ENCODE measurements at places on chromosomes 7 and 10.

- DNase-seq: no peak
Observed at GRCh38 chr10:22833781-22834180, 94.1 kb upstream of the ARMC3 start.

DNA sequence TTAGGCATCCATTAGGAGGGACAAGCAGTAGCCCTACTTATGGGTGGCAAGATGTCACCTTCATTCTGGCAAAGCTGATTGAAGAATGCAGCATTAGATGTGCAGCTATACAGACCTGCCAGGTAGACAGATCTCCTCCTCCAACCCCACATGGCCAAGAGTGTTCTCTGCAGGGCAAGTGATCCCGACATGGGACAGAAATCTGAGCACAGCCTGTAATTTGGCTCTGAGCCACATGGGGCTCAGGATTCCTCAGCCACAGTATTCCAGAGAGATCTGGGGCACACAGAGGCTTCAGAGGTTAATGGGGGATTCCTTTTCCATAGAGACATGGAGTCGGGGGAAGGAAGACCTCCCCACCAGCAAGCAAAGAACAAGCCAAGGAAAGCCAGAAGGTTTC lies 58.7 kb upstream of the GDF10 start:
- DNase-seq: no peak

- DNase-seq: no peak
Observed at GRCh38 chr10:86962136-86962980, 4.0 kb downstream of the SNCG start.

GRCh38 chr7:84144935-84145334 lies 49.7 kb downstream of the SEMA3A start:
- DNase-seq: no peak

DNA sequence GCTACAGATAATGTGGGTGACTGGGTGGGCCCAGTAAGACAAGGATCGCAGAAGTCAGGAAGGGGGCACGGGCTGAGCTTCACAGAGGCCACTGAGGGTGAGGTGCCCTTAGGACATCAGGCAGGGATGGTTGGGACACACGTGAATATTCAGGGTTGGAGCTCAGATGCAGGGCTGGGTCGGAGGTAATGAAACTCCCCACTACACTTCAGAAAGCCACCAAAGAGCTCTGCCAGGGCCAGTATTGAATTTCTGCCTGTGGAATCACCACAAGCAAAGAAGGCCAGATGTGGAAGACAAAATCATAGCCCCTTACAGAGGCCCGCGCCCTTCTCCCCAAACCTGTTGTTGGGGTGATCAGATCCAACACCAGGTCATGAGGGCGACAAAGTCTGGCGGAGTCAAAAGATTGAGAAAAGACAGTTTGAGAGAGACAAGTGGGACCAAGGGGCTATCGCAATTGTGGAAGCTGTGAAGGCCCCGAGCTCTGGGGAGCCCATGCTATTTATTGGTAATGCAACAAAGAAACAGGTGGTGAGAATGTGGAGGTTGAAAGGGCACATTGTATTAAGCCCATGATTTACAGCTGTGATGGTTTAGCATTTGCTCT lies 42.4 kb downstream of the STRA8 start:
- no peak for DNase-seq

GRCh38 chr10:35711615-35712411 lies 69.7 kb upstream of the FZD8 start:
- no peak for DNase-seq

GRCh38 chr7:95628831-95629439 lies 32.6 kb upstream of the PDK4 start:
- no peak for DNase-seq

- no peak for DNase-seq
Observed at GRCh38 chr10:131725581-131726069, 175.2 kb upstream of the PPP2R2D start.

DNA sequence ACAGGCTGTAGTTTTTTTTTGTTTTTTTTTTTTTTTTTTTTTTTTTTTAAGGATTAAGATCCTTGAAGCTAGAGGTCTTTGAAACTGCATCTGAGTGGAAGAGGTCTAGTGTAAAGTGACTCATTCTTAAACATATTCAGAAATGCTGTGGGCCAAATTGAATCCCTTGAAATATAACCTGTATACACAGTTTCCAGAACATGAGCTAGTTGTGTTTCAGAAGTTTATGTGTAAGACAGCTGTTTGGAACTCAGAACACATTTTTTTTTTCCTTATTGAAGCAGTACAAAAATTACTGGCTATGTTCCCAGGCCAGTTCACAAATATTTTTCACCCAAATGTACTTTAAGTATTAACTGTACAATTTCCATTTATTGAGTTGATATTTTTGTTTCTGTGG lies 67.9 kb downstream of the PPP1R9A start:
- no peak for DNase-seq

DNA sequence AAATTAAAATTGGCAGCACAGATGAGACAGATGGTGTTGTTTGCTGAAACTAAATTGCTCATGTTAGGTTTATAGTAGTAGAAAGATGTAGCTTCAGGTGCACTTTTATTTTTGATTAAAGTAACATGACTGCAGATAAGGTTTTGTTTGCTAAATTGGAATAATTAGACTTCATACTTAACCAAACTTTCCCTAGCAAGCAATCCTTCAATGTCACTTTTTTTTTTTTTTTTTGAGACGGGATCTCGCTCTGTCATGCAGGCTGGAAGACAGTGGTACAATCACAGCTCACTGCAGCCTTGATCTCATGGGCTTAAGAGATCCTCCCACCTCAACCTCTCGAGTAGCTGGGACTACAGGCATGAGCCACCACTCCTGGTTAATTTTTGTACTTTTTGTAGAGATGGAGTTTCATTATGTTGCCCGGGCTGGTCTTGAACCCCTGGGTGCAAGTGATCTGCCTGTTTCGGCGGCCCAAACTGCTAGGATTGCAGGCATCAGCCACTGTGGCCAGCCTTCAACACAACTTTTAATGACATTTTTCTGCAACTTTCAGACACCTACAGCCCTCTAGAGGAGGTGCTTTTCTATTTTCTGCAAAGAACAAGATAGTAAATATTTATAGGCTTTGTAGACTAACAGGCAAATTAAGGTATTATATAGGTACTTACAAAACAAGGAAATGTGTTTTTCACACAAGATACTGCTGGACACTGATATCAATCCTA lies 84.8 kb upstream of the CCNY start:
- no peak for DNase-seq

GRCh38 chr10:67861750-67862432 lies 22.6 kb upstream of the SIRT1 start:
- DNase-seq: no peak

- DNase-seq: peak; percentile 87
Observed at GRCh38 chr7:155296788-155297516, 726 bp upstream of the INSIG1 start.

DNA sequence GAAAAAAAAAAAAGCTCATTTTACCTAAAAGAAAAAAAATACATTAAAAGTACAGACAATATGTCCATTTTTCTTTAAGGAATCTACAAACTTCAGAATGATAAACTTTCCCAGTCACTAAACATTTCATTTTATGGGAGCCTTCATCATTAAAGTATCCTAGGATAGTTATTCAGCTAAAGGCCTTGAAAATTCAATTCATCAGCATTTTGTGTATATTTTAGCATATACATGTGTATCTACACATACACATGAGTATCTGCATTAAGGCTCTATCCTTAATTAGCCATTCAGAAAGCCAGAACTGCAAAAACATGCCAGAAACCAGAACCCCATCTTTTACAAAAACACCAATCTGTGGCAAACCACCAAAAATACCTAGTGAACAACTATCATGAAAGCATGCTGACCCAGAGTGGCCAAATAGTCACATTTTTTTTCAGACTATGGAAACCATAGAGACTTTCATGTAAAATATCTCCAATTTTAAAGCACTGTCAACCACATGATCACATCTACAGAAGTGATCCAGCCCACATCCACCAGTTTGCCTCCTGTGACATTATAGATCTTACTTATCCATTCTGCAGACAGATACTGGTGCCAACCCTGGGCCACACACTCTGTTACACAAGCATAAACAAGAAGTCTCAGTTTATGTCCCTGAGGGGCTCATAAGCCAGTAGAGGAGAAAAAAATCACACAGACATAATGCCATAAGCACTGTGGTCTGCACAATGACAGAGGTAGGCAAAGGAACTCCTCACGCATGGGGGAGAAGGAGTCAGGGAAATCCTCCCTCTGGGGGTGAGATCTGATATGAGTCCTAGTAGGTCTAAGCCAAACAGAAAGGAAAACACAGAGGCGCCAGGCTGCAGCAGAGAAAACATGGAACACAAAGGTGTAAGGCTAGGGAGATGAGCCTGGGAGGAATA lies 79.2 kb downstream of the SRPK2 start:
- DNase-seq: no peak

DNA sequence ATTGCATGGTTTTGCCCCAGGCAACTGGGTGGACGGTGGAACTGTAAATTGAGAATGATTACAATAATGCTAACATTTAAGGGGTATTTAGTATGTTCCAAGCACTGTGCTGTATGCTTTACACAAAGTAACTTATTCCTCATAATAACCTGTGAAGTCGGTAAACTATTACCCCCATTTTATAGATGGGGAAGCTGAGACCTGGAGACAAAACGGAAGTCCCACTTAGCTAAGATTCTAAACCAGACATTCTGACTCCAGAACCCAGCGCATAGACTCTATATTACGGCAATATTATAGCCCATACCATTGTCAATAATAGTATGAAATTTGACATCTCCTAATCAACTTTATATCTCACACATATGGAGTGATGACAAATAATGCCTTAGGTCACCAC lies 39.9 kb upstream of the TMEM236 start:
- DNase-seq: no peak

DNA sequence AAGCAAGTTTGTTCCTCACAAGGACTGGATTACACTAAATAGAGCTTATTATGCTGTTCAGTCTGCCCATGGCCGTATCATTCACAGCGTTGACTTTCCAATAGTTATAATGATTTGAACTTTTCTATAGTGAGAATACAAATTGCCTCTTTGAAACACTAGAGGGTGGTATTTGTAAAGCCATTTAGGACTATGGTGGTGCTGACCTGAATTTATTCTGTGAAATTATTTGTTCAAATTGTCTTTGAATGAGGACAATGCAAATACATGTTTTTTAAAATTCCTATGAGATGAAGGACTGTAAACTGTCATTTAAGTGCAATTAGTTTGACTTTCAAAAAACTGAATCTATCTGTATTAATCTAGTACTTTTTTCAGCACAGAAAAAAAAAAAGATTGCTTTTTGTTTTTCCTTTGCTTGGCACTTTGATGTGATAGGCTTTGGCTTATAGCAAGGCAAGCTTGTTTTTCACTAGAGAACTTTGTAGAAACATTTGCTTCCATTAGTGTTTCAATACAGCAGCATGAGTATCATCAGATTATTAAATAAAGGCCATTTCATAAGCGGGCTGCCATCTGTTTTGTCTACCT lies 122.7 kb upstream of the TMEM229A start:
- no peak for DNase-seq

DNA sequence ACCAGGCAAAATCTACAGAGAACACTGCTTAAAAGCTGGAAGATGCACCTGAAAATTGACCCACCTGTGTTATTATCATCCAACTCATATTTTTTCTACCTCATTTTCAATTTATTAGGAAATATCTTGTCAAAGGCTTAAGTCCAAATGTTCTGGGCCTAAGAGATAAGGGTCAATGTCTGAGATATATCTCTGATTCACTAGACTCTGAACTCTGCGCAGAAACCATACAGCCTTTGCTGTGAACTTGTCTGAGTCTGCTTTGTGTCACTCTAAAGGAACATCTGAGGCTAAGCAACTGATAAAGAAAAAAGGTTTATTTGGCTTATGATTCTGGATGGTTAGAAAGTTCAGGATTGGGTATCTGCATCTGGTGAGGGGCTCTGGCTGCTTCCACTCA lies 3.7 kb downstream of the PON1 start:
- no peak for DNase-seq

- no peak for DNase-seq
Observed at GRCh38 chr10:78945838-78946237, 122.9 kb upstream of the ZMIZ1 start.

GRCh38 chr7:87316097-87316700 lies 29.3 kb upstream of the CROT start:
- no peak for DNase-seq

DNA sequence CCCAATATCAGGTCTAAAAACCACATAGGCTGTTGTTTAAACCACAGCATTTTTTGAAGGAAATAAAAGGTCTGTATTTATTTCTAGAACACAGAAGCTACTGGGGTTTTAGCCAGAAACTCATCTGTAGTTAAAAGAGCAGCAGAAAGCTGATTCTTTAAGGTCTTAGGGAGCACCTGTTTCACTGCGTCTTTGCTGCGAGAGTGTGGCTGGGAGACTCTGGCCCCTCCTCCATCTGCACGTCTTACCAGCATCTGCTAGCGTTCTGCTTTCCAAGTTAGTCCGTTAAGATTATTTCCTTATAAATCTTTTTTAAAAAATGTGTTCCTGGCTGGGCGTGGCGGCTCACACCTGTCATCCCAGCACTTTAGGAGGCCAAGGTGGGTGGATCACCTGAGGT lies 95.9 kb downstream of the ADARB2 start:
- DNase-seq: no peak

DNA sequence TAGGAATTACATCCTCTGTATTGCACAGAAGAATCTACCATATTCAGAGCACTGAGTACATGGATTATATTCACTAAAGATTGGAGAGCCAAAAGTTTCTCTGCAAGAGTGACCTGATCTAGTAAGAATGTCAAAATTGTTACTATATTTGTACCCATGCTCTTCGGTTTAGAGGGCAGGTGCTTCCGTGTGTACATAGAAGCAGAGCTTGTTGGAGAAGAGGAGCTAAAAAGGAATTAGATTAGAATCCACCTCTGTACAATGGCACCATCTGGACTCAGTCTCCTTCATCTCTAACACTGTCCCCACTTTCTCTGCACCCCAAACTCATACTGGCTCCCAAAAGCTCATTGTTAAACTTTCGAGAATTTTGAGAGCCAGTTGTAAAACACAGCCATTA lies 8.3 kb downstream of the CALD1 start:
- DNase-seq: no peak

GRCh38 chr10:67520924-67521520 lies 175.0 kb downstream of the CTNNA3 start:
- no peak for DNase-seq

GRCh38 chr10:62098278-62099121 lies 170.1 kb downstream of the RTKN2 start:
- DNase-seq: no peak

DNA sequence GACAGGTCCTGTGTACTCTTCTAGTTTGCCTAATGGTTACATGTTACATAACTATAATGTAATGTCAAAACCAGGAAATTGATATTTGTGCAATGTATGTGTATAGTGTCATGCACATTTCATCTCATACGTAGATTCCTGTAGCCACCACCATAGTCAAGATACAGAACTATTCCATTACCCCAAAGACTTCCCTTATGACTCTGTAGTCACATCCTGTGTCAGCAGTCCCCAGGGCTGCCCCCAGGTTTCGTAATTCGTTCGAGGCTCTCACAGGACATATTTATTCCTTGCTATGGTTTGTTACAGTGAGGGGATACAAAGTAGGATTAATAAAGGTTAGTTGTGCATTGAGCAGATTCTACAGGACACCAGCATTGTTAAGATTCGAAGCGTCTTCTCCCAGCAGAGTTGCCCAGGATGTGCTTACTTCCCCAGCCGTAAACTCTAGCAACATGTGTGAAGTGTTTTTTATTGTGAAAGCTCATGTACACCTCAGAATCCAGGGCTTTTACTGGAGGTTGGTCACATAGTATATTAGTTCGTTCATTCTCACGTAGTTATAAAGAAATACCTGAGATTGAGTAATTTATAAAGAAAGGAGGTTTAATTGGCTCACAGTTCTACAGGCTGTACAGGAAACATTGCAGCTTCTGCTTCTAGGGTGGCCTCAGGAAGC lies 18.6 kb downstream of the RABGEF1 start:
- no peak for DNase-seq

GRCh38 chr7:50472427-50472826 lies 22.3 kb upstream of the FIGNL1 start:
- no peak for DNase-seq
